Inflammatory macrophage (primary cell): ENCODE measurements at places on chromosomes 3 and 15.

- DNase-seq: no peak
These were observed 2.4 kb downstream of the HYAL3 start for GRCh38 chr3:50296721-50297383.

GRCh38 chr15:70947351-70948335 is 55.0 kb downstream of the LRRC49 start:
- no peak for DNase-seq

- no peak for DNase-seq
These were observed 928.9 kb downstream of the FHIT start for GRCh38 chr3:60322298-60322856.

DNA sequence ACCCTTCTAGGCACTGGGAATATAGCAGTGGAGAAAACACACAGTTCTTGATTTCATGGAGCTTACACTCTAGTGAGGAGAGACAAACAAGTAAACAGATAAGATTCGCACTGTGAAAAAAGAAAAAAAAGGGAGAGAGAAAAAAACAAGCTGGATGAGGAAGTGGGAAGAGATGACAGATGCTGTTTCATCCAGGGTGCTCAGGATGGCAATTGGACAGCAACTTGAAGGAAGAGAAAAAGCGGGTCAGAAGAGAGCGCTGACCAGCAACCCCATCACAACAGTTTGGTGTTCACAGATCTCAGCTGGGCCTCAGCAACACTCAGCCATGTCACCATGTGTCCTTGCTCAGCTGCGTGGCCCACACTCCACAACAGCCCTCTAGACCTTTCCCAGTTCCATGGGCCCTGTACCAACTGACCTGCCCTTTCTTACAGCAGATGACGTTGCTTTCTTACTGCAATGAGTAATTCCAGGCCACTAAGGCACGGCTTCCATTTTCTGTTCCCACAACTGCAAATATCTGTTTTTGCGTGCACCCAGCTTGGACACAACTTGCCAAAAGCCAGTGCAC is 230.8 kb downstream of the MEX3B start:
- no peak for DNase-seq

GRCh38 chr3:53161450-53161819 is 426 bp downstream of the PRKCD start:
- peak; percentile 66 for DNase-seq
